CD4-positive, alpha-beta T cell treated with Interleukin-21 for 1 hour (primary cell): ENCODE measurements at places on chromosomes 7 and 10.
A peak's percentile ranks its signal among the peaks of the same experiment; 100 is the strongest.

- no peak for DNase-seq
Observed at GRCh38 chr7:67566101-67566500, 569.5 kb downstream of the TYW1 start.

DNA sequence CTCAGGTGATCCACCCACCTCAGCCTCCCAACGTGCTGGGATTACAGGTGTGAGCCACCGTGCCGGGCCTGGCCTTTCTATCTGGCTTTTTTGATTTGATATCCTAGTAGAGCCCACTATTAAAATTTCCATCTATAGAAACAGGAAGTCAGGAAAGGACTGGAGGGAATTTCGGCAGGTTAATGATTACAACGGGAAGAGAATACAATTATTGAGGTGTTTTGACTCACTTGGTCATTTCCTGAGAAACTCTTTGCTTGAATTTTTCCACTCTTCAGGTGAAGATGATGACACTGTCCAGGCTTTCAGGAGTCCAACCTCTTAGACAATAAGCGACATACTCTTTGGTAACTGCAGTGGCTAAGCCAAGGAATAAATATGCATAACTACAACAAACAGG lies 1.1 kb upstream of the MKLN1 start:
- DNase-seq, result no peak

- DNase-seq, result no peak
Observed at GRCh38 chr7:79034730-79035129, 418.7 kb downstream of the MAGI2 start.

DNA sequence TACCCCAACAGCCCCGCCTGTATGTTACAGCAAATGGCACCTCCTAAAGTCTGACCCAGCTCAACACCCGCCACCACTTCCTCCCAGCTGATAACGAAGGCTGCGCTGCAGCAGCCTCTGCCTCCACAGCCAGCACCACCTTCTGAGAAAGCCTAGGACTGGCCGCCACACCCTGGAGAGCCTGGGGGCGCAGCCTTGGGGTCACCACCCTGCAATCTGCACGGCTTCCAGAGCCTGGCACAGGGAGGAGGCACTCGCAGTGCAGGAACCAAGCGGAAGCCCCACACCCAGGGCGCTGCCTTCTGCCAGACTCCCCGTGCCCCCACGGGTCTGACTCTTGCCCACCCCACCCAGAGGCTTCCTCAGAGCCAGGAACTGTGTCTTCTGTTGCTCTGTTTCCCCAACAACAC lies 112.5 kb downstream of the MAD1L1 start:
- peak; percentile 63 for DNase-seq

GRCh38 chr7:28533731-28534531 lies 121.6 kb downstream of the CREB5 start:
- no peak for DNase-seq

DNA sequence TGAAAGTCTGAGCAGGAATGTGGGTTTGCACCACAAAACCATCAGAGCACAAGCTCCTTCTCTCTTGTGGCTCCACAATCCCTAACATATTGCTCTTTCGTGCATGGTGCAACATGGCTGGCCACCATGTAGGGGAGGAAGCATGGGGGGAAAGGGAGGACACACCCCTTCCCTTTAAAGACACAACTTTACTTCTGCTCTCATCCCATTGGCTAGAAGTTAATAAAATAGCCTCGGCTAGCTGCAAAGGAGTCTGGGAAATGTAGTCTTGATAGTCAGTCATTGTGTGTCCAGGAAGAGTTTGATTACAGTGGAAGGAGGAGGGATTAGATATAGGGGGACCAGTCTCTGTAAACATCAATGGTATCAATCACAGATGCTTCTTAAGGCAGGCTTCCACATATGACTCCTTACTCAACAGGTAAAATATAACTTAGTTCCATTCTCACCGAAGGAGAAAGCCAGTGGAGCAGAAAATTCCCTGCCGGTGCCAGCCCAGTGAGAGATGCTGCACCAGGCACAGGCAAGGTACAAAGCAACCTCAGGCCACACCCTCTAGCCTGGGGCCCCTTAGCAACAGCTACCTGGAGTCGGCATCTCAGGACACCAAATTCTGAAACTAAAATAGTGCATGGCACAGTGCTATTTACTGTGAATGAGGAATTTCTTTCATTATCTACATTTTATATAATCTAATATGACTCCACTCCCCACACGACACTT lies 124.7 kb upstream of the CTBP2 start:
- no peak for DNase-seq

GRCh38 chr7:4269746-4270145 lies 412.3 kb upstream of the FOXK1 start:
- DNase-seq, result no peak
